Stimulated activated CD8-positive, alpha-beta memory T cell treated with anti-CD3 and anti-CD28 coated beads, Interleukin-2, amount 100 ng/mL, for 48 hours (primary cell): ENCODE measurements at places on chromosomes 12 and 14.

DNA sequence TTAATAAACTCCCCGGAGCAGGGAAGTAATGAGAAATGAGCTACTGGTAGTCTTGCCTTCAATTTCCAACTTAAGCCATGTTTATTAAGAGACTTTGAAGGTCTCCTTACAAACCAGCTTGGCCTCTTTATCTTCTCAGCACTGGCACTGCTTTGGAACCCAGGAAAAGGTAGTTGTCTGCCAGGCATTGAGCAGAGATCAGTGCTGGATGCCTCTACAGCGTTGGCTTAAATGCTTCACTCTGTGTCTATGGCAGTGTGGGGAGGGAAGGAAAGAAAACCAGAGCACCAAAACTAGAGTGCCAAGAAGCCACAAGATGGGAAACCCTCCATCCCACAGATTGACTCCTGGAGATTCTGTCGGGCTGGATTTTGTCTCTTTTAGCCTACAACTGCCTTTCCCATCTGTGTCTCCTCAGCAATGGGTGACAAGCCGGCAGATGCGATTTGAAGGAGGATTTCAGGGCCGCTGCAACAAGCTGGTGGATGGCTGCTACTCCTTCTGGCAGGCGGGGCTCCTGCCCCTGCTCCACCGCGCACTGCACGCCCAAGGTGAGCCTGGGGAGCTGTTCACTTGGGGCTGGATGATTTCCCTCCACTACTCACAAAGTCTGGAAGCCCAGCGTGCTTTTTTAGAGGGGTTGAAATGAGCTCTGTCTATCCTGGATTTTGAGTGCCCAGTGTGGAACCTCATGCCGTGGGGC, 57.3 kb downstream of the FNTB start:
- DNase-seq = no peak

GRCh38 chr12:13100605-13100881, 2.9 kb downstream of the GSG1 start:
- no peak for DNase-seq

DNA sequence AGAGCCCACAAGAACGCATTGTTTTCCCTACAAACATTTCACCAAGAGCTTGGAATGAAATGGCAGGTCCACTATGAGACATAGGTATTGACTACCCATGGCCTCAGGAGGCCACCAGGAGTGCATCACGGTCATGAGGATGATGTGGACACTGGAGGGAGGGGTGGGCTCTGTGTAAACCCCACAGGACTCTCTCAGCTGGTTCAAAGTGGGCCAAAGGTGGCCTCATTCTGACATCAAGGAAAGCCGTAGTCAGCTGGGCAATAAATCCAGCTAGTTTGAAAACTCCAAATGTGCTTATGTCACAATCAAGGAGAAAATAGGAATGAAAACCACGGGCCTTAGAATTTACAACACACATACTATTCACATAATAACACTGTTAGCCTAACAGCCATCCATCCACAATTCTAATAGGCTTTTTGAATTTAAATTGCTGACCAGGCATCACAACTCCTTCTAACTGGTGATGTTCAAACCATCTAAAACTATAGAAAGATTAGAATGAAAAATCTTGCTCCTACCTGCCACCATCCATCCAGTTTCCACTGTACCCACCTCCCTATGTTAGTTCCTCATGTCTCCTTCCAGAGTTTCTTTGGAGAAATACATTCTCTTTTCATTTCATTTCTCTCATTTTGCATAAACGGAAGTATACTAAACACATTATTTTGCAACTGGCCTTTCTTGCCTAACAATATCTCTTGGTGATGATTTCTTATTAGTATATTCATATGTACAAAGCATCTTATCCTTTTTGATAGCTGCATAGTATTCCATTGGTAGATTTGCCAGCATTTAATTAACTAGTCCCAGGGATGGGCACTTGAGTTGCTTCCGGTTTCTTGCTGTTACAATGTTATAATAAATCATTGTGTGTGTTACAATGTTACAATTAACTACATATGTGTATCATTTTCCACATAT, 21.5 kb downstream of the CMKLR1 start:
- DNase-seq = no peak

- no peak for DNase-seq
These were observed 10.4 kb upstream of the TMEM263 start for GRCh38 chr12:106945261-106945851.

DNA sequence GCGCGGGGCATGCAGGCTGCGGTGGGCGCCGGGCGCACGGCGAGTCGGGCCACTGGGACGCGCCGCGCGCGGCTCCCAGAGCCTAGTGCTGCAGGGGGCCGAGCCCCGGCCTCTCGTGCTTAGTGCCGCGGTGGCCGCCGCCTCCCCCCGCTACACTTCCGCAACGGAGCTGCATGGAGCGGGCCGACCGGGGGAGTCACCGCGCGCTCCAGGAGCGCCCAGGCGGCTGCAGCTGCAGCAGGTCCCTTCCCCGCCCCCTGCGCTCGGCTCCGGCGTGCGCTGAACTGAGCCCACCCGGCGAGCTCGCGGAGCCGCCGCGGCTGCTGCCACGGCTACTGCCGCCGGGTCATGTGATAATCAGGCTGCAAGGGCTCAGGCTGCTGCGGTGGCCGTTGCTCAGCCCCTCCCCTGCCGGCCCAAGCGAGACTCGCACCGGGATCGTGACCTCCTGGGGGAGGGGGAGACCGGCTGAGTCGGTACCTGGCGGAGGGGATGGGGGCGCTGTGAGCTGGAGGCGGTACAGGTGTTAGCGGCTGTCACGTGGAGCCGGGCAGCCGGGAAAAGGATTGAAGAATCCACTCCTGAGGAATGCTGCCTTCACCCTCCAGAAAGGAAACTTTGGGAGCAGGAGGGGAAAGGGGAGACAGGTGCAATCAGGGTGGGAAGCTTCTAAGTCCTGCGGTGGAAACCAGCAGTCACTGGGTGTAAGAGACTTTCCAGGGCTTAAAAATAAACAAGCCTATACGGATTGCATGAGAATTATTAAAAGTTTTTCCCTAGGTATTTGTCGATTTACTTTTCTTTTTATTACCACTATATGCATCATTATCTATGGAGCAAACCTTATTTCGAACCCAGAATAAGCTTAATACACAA, at the start of gene PPM1H:
TSS of gene PPM1H (minus strand) at position 352 of the 876 bp plus-strand sequence. CDS start 414 bp downstream, outside the sequence.
- DNase-seq = peak; percentile 8

DNA sequence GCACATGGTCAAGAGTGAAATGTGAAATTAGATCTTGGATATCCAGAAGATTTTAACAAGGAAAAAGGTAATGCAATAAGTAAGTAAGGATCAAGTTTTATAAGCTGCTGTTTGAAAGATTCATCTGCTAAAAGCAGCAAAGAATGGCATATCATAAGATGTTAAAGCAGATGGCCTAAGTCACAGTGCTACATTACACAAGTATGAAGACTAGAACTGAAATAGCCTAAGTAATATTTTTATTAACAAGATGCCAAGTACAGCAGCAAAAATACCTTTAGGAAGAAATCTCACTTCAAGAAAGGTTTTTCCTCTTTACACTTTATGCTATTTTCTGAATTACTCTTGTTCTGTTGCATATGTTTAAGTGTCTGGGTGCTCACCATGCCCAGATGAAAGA, 414.1 kb downstream of the MDGA2 start:
- no peak for DNase-seq

DNA sequence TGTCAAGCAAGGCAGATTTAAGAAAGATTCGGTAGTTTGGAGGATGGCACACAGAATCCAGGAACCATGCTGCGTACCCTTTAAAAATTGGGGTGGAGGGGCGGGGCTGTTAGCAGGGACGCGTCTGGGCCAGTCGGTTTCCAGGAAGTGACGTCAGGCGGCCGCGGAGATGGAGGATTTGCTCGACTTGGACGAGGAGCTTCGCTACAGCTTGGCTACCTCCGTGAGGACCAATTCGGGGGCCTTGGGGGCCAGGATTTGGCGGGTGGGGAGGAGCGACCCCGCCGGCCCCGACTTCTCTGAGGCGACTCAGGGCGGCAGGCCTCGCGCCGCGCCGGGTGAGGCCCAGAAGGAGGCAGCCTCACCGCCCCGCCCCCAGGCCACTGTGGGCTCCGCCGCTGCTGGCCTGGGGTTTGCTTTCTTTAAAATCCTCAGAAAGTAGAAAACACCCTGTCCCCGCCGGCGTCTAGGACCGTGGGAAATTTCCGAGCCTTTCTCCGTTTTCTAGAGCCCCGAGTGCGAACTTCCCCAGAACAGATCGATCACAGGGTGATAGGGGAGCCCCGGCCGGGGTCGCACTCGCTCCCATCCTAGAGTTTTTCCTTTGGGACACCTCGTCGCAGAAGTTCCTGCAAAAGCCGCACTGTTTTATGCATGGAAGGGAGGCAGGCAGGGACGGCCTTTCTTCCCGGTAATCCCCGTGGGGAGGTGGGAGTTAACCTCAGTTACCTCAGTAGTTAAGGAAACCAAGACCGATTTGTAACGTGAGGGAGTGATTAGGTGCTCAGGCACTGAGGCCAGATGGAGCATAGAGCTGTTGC, at the start of gene IFT43:
TSS of gene IFT43 (plus strand) at position 146 of the 821 bp plus-strand sequence. CDS start at position 170, 24 bp downstream.
- DNase-seq = peak; percentile 80

- DNase-seq = no peak
These were observed 65.5 kb upstream of the BEGAIN start for GRCh38 chr14:100652744-100653143.

DNA sequence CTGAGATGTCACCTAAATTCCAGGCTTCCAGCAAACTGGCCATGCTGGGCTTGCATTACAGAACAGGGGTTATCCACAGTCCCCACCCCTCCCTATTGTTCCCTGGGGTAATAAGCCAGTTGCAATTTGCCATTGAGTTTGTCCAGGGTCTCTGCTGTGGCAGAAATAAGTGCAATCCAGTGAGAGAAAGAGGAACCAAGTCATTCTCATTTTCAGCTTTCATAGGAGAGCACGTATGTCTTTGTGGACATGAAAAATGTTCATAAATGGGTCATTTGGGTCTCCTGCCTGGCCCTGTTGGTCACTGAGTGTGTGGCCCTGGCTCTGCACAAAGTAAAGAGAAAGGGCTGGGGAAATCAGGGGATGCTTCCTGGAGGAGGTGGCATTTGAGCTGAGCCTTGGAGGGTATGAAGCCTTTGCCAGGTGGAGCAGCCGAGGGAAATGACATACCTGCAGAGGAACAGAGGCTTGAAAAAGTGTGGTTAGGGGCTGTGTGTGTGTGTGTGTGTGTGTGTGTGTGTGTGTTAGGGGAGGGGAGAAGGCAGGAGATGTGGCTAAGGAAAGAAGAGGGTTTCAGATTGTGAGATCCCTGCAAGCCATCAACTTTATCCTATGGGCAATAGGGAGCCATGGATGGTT, 29.3 kb downstream of the CMKLR1 start:
- no peak for DNase-seq

DNA sequence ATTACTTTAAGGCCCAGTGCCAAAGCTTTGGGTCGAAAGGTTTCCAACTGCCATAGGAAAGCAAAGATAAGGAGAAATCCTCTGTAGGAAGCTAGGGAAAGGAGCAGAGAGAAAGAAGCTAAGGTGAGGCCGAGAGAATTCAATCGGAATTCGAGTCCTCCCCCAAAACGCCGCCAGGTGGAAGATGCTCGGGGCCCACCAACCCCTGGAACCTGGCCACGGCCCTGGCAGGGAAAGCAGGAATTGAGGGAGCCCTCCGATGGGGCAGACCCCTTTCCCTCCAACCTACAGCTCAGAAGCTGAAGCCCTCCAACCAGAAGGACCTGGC, 498 bp downstream of the GMFB start:
- DNase-seq = no peak

GRCh38 chr12:107523775-107524535, 161.6 kb upstream of the PWP1 start:
- DNase-seq = no peak

GRCh38 chr12:27229367-27229766, 14.7 kb upstream of the STK38L start:
- no peak for DNase-seq

DNA sequence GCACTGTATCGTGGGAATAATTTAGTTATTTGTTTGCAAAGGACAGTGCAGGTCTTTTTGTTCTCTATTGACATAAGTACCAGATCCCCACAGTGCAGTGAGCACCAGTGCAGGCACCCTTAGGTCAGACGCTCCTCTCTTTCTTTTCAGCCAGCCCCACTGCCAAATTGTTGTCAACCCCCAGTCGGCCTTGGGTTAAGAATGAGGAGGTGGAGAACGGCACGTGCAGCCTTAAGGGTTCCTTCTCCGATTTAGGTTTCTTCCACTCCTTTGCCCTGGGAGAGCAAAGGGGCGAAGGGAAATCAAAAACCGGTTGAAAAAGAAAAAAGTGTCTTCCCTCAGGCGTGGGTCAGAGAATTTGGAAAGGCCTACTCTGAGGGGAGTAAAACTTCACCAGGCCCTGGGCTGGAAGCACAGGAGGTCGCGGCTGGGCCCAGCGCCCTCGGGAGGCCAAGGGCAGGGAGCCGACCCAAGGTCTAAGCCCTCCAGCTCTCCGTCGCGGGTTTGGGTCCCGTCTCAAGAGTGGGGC, 4.3 kb downstream of the PAX9 start:
- DNase-seq = no peak

DNA sequence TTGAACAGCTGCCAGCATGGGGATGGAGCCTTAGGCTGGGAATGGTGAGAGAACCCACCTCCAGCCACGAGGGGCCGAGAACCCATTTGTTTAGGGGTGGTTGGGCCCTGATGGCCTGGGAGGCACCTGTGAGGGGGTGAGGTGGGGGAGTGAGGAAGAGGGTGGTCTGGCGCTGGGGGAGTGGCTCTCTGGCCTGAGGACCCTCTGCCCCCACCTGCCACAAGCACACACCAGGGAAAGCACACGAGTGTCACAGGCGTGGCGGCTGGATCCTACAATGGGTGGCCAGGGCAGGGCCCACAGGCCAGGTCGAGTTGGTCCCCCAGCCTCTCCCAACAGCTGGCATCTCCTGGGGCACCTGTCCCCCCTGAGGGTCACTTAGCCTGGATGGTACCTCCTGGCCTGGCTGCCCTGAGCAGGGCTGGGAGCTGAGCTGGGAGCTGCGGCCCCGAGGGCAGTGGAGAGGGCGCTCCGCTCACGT, 340.5 kb downstream of the TMEM121 start:
- DNase-seq = no peak

DNA sequence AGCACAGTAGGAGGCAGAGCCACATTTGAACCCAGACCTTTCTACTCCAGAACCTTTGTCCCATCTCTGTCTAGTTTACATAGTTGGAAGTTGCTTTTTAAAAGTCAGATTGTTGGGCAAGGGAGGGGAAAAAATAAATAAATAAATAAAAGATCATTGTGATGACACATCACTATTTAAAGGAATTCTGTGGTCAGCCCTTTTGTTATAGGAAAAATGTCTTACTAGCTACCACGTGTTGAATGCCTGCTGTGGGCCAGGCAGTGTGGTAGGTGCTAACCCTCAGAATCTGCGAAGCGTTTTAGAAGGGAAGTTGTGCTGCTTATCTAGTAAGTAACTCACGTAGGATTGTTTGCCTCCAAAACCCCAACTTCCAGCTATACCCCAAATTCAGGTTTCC, 62.3 kb downstream of the BHLHE41 start:
- DNase-seq = no peak

DNA sequence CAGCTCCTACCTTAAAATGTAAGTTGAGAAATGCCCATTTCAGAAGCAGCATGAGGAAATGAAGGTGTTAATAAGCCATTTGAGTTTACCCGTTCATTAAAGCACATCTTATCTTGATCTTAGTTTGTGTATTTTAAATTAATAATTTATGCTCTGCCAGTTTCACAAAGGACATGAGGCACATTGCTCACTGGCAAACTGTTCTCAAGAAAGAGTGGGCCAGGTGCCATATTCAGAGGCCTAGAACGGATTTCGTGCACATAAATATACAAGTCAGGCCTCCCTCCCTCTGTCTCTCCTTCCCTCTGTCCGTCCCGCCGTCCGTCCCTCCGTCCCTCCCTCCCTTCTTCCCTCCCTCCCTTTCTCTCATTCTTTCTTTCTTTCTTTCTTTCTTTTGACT, 29.5 kb downstream of the CPM start:
- no peak for DNase-seq
